Stimulated activated CD4-positive, alpha-beta T cell treated with anti-CD3 and anti-CD28 coated beads, TNF-alpha, amount 100 ng/mL, for 1 hour (primary cell): ENCODE measurements at places on chromosomes 6 and 20.

DNA sequence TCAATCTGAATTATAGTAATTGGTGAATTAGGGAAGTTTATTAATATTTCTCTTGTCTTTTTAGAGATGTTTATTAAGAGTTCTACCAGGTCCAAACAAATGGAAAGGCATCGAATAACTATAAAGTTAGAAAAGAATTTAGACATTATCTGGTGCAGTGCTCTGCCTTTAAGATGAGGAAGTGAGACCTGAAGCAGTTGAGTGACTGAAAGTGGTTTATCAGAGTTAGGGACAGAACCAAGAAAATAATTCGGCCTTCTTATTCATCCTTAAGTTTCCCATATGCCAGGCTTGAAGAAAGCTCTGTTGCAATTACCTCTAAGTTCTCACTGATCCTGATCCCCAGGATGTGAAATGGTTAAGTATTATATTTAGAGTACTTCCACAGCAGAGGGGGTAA, 94.2 kb upstream of the FLRT3 start:
- DNase-seq = no peak

DNA sequence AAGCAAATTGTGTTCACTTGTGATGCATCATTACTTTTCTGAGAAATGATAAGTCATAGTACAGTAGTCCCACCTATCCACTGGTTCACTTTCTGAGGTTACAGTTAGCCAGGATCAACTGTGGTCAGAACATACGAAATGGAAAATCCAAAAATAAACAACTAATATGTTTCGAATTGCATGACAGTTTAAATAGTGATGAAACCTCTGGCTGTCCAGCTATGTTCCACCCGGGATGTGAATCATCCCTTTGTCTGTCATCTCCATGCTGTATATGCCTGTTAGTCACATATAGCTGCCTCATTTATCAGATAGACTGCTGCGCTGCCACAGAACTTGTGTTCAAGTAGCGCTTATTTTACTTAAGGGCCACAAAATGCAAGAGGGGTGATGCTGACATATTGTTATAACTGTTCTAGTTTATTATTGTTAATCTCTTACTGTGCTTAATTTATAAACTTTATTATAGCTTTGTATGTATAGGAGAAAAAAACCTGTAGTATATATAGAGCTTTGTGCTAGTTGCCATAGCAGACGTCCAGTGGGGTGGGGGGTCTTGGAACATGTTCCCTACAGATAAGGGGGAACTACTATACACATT, 29.2 kb downstream of the AFDN start:
- no peak for DNase-seq

DNA sequence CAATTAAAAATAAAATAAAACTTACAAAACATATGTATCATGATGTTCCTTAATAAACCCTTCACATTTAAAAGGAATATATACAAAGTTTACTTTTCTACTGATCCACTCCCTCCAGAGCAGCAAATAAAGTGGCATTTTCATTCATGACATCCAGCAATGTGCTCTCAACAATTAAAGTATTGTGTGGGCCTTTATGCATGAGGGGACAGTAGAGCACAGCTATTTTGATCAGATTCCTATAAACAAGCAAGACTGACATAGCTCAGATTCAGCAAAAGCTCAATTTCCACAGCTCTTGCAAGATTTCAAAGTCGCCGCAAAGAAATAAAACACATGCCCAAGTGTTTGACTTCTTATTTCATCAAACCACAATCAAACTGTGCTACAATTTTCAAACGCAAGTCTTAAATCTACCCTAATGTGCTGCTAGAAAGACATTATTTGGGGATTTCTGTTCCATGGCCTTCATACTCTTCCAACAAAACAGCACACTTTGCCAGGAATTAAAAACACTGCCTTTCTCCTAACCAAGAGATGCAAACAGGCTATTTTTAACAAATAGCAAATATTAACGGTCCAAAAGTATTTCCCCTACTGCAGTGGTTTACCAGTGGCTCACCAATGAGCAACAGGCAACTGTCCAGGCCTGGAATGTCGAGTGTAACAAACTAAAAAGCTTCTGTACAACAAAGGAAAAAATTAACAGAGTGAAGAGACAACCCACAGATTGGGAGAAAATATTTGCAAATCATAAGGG, 52.3 kb downstream of the MBOAT1 start:
- no peak for DNase-seq

DNA sequence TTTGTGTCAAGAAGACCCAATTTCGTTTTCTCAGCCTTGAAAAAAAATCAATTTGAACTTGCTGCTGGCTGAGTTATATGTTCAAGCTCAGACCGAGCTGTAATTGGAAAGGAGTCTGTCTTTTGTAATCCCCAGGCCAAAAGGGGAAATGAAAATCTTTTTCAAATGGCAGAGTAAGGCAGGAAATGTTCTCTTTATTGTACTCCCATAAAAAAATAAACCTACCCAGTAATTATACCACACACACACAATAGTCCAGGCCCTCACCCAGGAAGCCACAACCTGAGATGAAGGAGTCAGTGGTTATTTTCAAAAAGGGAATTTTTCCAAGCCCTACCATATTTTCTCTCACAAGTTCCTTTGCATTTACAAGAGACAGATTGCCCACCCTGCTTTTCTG, 45.3 kb downstream of the CLIC5 start:
- DNase-seq = no peak

GRCh38 chr6:109671733-109672132, 19.3 kb downstream of the AK9 start:
- no peak for DNase-seq

- DNase-seq = no peak
Observed at GRCh38 chr20:3635346-3635745, 27.9 kb downstream of the GFRA4 start.

DNA sequence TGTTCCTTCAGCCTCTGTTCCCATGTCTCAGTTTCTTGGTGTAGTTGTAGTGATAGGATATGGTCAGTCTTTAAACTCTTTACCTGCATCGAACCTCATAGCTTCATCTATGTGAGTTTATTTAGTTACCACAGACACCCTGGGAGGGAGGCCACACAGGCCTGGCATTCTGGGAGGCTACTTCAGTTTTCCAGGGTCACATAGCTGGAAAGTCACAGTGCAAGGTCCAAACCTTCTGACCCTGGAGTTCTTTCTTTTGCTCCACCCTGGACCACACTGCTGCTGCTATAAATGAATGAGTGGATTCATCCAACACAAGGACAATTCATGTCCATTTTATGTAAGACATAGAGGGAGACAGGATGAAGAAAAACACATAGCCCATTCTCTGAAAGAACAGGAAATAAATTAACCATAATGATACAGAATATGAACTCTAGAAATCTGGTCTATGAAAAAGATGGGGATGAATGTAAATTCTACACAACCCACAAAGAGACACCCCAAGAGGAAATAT, 60.8 kb downstream of the LAMA4 start:
- DNase-seq = no peak

- no peak for DNase-seq
Observed at GRCh38 chr6:10398446-10399218, 16.2 kb downstream of the TFAP2A start.

GRCh38 chr6:93272211-93272610, 147.1 kb downstream of the EPHA7 start:
- DNase-seq = no peak

- no peak for DNase-seq
Observed at GRCh38 chr6:138499303-138500018, at the start of gene NHSL1. Gene NHSL1 (minus strand): TSS chr6:138499494. CDS start chr6:138499290, 204 bp downstream.

DNA sequence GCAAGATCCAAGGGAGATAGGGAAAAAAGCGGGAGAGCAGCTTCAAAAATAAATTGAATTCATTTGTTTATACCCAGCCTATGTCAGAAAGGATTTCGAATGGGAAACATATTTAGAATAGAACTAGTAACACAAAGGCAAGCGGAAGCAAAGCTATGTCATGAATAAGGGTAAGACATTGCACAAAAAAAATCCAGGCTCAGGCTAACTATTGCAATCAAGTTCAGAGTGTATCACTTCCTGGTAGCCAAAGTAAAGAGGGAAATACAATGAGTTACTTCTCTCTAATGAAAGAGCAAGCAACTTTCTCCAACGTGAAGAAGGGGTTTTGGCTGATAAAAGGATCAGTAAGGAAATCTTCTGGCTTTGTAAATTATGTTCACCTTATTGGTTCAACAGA, 212.8 kb downstream of the ZMYND8 start:
- DNase-seq = no peak

DNA sequence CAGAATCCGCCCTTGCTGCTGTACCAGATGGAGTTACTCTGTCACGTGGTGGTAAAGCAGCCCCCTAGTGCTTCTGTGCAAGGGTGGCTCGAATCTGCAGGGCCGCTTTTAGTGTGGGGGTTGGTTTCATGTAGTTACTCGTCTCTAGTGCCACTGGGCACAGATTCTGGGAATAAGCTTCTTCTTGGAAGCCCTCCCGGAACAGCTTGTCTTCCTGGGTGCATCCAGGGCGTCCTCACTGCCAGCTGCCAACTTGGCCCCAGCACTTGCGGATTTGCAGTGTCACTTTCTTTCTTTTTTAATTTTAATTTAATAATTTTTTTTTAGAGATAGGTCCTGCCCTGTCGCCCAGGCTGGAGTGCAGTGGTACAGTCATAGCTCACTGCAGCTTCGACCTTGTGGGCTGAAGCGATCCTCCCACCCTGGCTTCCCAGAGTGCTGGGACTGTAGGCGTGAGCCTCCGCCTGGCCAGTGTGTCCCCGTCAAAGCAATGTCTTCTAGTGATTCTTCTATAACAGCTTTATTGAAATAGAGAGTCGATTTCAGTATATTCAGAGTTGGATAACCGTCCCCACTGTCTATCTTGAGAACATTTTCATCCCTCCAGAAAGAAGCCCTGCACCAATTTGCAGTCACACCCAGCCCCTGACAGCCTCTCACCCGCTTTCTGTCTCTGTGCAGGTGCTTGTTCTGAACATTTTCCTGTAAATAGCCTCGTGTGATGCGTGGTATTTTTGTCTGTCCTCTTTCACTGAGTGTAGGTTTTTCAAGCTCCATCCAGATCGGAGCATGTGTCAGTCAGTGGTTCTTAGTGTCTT, 25.9 kb downstream of the PYGB start:
- no peak for DNase-seq

- no peak for DNase-seq
Observed at GRCh38 chr6:158518191-158519127, 41.4 kb upstream of the TMEM181 start.

DNA sequence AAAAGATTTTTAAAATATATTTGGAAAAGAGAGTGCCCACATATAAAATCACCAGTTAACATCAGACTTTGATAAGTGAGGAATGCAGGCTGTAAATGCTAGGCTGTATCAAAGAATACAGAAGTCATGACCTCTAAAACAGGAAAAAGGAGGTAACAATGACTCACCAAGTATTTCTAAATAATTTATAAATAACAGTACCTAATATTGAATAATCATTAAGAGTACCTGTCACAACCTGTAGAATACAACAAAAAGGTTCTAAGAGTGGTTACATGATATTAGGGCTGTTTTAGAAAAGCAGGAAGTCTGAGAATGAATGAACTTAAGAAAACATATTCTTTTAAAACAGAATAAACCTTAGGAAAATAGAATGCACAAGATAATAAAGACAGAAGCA, 173.1 kb upstream of the CST7 start:
- no peak for DNase-seq

DNA sequence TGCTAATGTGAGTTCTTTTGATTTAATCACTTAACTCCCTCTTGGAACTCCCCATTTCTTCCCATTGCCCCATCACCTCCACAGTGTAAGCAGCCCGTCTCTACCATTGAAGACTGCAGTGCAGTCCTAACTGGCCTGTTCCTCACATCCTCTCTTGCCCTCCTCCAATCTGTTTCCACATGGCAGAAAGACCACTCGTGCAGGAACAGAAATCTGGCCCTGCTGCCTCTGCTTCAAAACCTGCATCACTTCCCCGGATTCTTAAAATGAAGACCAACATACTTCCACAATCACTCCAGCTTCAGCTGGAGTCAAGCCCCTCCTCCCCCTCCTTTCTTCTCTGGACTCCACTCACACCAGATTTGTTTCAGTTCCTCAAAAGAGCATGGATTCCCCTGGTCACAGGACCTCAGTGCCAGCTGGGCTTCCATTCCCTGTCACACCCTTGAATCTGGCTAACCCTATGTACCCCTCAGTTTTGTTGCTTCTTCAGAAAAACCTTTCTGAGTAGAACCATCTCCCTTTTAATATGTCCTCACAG, 802.3 kb downstream of the MAFB start:
- no peak for DNase-seq

DNA sequence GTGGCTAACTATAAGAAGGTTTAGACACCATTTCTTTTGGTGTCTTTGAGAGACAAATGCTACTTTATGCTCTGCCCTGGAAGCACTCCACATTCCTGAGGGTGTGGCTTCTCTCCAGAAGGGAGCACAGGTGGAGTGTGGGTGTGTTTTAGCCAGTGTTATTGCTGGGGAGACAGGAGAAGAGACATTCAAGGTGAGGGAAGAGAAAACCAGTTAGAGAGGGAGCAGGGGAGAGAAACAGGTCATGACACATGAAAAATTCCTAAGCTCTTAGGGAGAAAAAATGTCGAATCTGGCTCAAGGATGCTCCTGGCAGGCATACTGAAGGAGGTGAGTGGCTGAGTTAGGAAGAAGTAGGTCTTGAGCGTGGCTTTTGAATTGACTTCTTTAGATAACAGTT, 292.8 kb downstream of the CLIC5 start:
- no peak for DNase-seq

DNA sequence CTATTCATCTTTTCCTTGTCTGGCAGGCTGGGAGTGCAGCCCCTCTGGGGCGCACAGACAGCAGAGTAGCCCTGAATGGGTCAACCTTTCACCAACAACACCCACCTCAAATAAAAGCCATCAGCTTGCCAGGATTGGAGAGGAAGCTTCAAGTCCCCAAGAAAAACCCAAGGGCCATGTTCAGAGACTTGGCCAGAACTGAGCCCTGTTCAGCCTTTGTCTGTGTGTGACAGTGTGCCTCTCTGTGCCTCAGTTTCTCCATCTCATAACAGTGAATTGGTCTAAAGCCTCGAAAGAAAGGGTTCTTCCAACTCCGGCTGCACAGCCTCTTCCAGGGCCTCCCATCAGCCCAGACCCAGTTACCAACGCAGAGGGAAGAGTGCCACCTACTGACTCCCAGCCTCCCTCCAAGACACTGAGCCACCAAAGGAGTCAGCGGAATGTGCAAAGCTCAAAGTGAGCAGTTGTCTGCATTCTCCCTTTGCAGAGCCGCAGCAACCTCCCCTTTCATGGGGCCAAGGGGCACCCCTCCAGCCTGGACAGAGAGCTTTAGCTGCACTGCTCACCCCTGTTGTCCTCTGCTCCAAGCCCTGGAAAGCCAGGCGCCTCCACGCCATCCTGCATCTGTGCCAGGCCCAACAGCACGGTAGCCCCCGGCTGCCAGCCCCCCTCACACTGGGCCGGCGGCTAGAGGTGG, 82.7 kb upstream of the TOP1 start:
- DNase-seq = no peak

DNA sequence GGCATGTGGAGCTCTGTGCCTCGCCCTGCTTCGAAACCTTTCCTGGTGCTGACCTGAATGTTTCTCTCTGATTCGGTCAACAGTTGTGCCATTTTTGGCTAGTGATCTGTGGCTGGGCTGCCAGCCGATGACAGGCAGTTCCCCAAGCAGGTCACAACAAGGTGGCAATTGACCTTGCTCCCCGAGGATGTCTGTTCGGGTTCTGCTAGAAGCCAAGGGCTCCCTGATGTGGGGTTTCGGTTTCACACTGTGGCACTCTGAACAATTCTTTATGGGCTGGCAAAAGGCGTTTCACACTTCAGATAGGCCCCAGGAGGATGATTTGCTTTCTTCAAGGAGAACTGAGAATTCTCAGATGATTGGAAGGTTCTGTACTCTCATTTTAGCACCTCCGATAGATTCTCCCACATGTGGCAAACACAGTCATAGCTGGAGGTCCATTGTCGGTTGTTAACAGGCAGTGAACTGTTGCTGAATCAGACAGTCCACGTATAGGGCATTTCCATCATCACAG, 135.6 kb downstream of the SLC24A3 start:
- no peak for DNase-seq

- DNase-seq = no peak
Observed at GRCh38 chr6:40274058-40274457, 313.1 kb downstream of the LRFN2 start.
